Activated CD4-positive, alpha-beta T cell treated with anti-CD3 and anti-CD28 coated beads, Interleukin-10, Interleukin-2, amounts not matched to agents 100 ng/mL and 50 ng/mL, durations not matched to agents 16 hours and 8 hours (primary cell): ENCODE measurements at places on chromosomes 4 and X.

DNA sequence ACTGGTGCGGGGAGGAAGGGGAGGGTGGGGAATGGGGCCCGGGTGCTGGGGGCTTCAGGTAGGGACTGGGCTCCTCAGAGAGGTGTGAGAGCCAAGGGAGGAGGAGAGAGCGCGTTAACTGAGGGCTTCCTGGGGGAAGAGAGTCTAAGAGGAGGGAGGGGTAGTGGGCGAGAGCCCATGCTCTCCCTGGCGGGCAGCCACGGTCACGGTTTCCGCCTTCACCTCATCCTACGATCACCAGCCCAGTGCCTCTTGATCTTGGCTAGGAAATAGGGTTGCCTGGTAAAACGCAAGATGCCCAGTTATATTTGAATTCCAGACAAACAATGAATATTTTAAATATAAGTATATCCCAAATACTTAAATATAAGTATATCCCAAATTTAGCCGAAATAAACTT, 60.8 kb upstream of the GRPEL1 start:
- DNase-seq: no peak

- no peak for DNase-seq
Observed at GRCh38 chrX:154981116-154981411, 41.5 kb downstream of the F8 start.

GRCh38 chrX:545452-545885, 85.1 kb upstream of the SHOX start:
- DNase-seq: no peak

DNA sequence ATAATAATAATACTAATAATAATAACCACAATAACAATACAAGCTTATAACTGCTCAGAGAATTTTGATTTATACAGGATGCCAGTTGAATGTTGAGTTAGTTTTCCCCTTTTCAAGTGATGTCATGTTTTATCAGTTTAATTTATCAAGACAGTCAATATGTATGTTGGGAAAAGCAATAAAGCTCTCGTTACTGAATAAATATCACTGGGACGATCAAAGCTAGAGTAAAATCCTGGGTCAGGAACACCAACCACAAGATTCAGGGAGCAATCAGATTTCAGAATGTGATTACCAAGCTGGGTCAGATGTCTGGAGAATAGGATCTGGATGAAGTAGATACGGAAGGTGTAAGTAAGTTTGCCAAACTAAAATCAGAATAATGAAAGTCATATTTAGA, 179.6 kb downstream of the GRID2 start:
- DNase-seq: no peak

DNA sequence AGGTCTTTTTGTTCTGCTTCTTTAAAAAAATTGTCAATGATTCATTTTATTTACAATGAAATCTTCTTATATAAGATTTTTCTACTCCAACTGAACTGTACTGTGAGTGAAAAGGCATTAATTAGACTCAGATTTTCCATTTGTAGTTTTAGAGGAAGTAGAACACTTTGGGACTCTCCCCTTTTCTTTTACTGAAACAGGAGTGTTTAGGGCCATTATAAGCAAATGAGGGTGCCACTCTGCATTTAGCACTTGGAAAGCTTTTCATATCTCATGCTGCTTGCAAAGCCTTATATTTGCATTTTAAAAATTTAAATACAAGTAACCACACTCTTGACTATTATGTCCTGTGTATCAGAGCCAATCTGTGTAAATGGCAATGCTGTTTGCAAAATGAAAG, 584.3 kb downstream of the KLHL13 start:
- DNase-seq: no peak

DNA sequence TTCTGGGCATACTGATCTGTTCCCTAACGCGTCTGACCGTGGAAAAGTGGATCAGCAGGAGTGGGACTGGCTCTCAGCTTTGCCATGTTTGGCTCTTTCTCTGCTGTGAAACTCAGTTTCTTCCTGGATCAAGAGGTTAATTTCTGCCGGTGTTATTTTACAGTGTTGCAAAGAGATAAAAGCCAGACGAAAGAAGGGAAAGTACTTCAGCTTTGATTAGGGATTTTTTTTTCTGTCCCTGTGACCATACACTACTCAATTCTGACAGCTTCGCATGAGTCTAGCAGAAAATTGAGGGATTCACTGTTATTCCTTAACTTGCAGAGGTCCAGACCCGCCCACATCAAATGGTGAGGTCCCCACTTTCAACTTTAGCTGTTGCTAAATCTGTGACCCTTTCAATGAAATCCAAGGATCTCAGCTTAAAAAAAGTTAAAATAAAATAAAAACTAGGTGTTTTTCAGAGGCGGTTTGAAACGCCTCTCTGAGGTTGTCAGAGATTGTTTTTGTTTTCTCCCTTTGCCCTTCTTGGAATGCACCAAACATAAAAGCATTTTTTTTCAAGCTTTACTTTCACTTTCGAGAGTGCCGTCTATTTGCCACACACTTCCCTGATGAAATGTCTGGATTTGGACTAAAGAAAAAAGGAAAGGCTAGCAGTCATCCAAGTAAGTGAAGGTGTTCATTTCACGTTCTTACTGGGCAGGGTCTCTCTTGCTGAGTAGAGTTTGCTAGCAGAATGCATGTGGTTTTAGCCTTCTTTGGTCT, at the start of gene TLR3:
TLR3 (plus strand) TSS at position 576 of the 768 bp plus-strand sequence. CDS start 7,464 bp downstream, outside the sequence.
- peak; percentile 13 for DNase-seq

DNA sequence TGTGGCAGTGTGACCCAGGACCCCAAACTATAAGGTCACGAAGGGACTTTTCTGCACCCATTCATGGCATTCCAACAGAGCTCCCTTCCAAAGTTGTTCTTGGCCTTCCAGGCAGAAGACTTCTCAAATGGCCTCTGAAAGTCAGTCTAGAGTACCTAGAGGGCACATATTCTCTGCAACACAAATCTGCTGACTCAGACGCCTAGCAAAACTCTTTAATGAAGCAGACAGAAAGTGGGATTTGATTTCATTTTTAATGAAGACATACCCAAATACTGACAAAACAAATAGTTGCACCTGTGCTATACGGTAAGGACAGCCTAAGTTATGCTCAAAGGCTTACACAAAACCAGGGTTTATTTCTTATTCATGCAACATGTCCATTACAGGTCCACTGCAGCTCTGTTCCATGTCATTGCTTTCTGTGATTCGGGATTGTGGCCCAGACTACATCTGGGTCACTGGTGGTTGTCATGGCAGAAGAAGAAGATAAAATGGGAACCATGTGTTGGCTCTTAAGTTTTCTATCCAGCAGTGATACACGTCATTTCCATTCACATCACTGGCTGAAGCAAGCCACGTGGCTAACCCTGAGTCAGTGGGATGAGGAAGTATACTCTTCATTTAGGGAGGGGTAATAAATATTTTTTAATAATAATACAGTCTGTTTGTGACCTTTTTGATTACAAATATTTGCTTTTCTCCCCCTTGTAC, 57.7 kb downstream of the NAT8L start:
- no peak for DNase-seq

- DNase-seq: no peak
Observed at GRCh38 chr4:101240099-101240498, 107.2 kb downstream of the PPP3CA start.

DNA sequence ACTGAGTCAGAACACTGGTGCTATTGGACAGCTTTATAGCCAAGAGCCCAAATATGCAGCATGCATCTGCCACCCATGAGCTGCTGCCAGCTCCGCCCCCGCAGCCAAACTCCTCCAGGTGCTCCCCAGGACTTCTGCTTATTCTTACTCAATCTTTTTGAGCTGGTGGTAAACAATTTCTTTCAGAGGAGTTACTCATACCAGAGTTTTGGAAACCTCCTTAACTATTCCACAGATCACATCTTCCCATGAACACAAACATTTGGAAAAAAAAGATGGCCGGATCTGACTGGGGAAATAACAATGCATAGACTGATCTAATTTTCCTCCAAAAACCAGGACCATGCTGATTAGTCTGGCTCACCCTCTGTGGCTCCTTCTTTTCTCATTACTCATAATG, 399.9 kb downstream of the GPM6A start:
- no peak for DNase-seq

DNA sequence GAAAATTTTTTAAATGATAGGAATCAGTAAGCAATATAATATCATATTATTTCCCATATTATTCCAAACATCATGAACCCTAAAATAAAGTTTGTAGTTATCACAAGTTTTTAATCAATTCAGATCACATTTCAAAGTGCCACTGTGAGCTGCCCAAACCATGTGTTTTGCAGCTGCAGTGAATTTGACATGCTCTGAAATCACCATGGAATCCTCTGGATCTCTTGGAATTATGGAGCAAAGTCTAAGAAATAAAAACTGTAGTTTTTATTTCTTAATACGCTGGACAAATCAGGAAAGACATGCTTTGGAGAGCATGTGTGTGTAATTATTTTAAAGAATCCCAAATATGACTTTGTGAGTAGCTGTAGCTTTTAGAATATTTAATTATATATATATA, 262.7 kb downstream of the ANKRD50 start:
- DNase-seq: no peak

- no peak for DNase-seq
Observed at GRCh38 chr4:104772849-104773248, 278.2 kb upstream of the CXXC4 start.

DNA sequence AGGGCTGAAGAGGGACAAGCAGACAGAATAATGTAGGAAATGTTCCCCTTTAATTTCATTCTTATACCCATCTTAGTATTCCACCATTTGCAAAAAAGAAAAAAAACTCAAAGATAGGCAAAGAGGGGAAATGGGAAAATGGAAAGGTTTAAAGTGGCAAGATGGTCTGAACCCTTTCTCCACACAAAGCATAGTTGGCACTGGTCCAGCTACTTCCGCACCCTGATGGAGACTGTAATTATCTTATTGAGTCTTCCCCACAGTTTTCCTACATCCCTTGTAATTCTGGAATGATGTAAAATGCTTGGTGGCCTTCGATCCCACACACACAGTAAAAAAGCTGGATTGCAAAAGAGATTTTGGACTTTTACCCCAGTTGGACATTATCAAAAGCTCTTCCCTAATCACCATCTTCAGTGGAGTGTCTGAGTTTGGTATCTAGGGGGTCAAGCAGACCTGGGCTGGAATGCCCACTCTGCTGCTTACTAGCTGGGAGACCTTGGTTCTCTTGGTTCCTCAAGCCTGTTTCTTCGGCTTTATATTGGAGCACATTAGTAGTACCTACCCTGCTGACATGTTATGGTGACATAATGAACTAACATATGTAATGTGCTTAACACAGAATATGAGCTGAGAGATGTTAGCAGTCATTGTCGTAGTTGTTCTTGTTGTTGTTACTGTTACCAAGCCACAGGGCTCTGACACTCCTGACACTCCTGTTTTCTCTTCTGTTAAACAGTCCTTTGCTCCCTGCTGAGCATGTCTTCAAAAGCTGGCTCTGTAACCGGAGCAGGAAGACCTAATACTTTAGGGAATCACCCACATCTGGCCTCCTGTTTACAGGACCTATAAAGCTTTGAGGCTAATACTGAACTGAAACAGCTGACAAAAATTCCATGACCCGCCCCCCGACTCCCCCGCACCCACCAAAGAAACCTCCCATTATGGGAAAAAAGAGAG, 4.7 kb downstream of the SRPX2 start:
- no peak for DNase-seq

DNA sequence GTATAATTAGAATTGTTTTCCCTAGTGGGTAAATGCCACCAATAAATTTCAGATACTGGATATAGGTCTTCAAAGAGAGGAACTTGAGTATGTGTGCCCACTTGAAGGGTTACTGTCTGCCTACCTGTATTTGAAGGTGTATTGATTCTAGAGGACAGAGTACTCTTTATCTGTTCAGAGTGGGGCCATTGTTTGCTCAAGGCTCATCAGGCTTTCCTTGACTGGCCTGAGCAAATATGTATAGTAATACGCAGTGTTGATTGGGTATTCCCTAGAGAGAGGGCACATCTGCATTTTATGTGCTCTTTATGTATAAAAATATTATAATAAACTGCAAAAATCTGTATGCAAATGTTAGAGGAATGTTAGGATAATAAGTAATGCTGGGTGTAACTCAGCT, 23.7 kb downstream of the RP2 start:
- DNase-seq: no peak

DNA sequence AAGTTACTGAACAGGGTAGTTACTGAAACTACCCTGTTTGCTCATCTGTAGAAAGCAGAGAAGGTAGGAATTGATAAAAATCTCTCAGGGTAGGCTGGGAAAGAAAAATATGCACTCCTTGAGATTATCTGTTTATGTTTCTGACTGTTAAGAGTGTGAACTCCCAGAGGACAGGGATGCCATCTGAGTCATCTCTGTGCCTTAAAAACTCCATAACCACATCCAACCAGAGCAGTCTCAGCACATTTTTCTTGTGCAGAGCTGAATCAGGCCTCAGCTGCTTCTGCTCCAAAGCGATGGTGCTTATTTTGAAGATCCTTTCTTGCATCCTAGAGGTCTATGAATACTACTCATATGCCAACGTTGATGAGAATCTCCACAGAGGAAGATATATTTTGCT, 9.9 kb downstream of the CENPVL3 start:
- DNase-seq: no peak

- no peak for DNase-seq
Observed at GRCh38 chr4:79250887-79251286, 75.0 kb downstream of the NAA11 start.

GRCh38 chr4:101651778-101652177, 138.8 kb upstream of the BANK1 start:
- no peak for DNase-seq

GRCh38 chrX:25023908-25024307, 8.1 kb upstream of the ARX start:
- DNase-seq: no peak

DNA sequence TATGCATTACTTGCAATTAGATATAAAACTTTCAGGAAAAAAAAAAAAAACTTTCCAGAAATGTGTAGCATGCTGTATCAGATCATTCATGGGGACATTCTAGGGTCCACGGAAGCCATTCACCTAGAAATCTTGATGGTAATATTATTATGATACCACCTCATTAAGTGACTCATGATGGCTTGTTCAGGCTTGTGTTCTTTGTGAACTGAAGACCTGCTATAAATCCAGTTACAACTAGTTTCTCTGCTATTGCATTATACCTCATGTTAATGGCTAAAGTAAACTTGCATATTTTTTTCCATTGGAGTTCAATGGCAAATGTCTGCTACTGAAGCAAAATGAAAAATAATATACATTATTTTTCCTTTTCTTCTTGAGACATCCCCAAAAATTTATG, 35.3 kb upstream of the PTPN13 start:
- DNase-seq: no peak

DNA sequence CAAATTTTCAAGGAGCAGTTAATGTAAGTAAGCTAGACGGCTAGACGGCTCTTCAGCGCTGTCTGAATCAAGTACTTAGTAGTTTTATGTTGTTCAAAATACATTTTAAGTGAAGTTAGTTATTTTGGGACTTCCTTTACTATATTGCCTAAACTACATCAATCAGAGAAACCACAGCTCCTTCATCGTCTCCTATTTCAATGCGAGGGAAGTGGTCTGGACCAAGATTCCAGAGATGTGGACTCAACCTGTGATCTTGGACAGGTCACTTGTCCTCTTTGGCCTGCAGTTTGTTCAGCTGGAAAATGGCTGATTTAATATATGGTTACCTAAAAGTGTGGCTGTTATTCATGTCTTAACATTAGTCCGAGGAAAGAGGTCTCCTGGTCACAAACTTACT, 10.6 kb downstream of the ING2 start:
- DNase-seq: no peak
